ENCODE measurements at places on chromosomes 2 and 18. TPM values are rescaled to one million over a fixed set of nuclear protein-coding genes. Genes with fewer than 3 reads are reported as not detected.

MEP1B gene
- total RNA-seq, result not detected

RAX gene
- total RNA-seq, result not detected

ADAM17 gene
- total RNA-seq, result 32.7 TPM

ABHD3 gene
- total RNA-seq, result 4.1 TPM

LCT gene
- total RNA-seq, result 0.08 TPM
